ENCODE measurements at places on chromosomes 12 and 14. TPM values are rescaled to one million over a fixed set of nuclear protein-coding genes. Genes with fewer than 3 reads are reported as not detected.

Gene GLT8D2
- 10.5 TPM for total RNA-seq

Gene IL22
- not detected for total RNA-seq

Gene SETD3
- total RNA-seq, result 78.7 TPM

Gene GNB3
- 1.0 TPM for total RNA-seq

Gene CLEC6A
- 3.4 TPM for total RNA-seq

Gene LHX5
- total RNA-seq, result not detected

Gene TAS2R13
- total RNA-seq, result 0.92 TPM

Gene SDR9C7
- not detected for total RNA-seq

Gene NRL
- 2.0 TPM for total RNA-seq

Gene AKAP3
- 3.2 TPM for total RNA-seq

Gene MON2
- 48.6 TPM for total RNA-seq

Gene SPIC
- total RNA-seq, result not detected

Gene PROX2
- total RNA-seq, result 0.12 TPM

Gene ACOT4
- total RNA-seq, result 5.0 TPM

Gene DBX2
- 0.12 TPM for total RNA-seq

Gene HCAR2
- 26.2 TPM for total RNA-seq

Gene CLEC2A
- total RNA-seq, result not detected

Gene GDF3
- 0.30 TPM for total RNA-seq

Gene TAS2R50
- 0.50 TPM for total RNA-seq

Gene C12orf75
- 14.2 TPM for total RNA-seq

Gene KERA
- not detected for total RNA-seq

Gene KRT85
- not detected for total RNA-seq
